Anterior cingulate cortex (tissue), 58 donors: ENCODE measurements at places on chromosomes 2 and 18.

GRCh38 chr2:168697668-168698121, 104.7 kb upstream of the NOSTRIN start:
- DNase-seq: no peak

DNA sequence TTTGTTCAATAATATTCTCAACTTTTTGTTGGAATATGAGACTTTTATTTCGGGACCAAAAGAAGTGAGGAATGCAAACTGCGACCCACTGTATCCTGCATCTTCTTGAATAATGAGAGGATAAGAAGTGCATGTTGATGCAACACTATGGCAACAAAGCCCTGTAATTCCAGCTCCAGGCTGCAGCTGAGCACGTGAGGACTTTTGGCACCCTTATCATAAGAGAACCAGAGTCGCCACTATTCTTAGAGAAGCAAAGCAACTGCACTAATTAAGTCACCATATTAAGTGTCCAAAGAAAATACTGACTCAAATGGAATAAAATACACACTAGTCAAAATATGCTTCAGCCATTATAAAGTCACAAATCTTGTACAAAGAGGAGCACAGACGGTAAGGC, 65.8 kb downstream of the FAM210A start:
- no peak for DNase-seq

- DNase-seq: no peak
Measured at GRCh38 chr2:86002375-86002774, 103.3 kb downstream of the POLR1A start.

- DNase-seq: no peak
Measured at GRCh38 chr2:168032091-168032490, 215.3 kb downstream of the STK39 start.

- DNase-seq: no peak
Measured at GRCh38 chr18:25648716-25649260, 296.8 kb upstream of the ZNF521 start.

DNA sequence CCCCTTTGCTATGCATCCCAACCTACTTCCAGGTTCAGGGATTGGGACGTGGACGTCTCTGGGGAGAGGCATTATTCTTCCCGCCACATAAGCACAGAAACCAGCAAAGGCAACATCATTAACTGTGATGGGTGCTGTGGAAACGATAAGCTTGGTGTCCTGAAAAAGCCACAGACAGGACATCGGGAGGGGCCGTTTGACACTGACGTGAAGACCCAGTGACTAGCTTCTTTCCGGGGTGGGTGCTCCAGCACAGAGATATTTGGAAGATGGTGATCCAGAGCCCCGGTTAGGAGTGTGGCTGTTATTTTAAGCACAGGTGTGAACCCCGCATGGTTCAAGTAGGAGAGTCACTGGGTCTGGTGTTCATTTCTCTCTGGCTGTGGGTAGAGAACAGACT, 163.8 kb upstream of the HDAC4 start:
- DNase-seq: no peak

GRCh38 chr2:201154615-201155399, 28.1 kb upstream of the CASP10 start:
- DNase-seq: no peak

- no peak for DNase-seq
Measured at GRCh38 chr2:6764968-6765723, 100.6 kb downstream of the CMPK2 start.

- DNase-seq: no peak
Measured at GRCh38 chr2:42153944-42154581, 15.1 kb upstream of the EML4 start.

DNA sequence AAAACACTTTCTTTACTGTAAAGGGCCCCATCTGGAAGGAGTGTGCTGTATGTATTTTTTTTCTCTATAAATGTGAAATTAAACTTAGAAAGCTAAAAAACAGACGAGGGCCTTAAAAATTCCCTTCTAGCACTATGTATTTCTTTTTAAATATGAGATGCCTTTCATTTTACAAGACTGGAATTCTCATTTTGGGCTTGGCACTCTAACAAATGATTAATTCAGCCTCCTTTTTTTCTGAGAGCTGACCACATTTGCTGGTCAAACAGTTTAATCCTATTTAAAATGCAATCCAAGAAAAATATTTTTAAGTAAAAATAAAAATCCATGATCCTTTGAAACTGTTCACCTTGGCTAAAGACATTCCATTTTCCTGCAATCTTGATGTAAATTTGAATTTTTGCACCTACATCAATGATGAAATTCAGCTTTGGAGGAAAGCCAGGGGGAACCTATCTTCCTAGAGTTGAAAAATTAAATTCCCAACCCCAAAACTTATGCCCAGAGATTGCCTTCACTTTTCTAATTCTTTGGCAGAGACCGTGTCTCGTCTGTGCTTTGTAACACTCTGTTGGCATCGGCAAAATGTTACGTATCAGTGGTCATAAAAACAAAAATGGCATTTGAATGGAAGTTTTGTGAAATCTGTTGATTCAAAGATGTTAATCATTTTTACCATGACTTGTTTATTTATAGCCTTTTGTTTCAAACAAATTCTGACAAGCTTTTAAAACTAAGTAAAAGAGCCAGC, 284.5 kb downstream of the ZNF521 start:
- no peak for DNase-seq

DNA sequence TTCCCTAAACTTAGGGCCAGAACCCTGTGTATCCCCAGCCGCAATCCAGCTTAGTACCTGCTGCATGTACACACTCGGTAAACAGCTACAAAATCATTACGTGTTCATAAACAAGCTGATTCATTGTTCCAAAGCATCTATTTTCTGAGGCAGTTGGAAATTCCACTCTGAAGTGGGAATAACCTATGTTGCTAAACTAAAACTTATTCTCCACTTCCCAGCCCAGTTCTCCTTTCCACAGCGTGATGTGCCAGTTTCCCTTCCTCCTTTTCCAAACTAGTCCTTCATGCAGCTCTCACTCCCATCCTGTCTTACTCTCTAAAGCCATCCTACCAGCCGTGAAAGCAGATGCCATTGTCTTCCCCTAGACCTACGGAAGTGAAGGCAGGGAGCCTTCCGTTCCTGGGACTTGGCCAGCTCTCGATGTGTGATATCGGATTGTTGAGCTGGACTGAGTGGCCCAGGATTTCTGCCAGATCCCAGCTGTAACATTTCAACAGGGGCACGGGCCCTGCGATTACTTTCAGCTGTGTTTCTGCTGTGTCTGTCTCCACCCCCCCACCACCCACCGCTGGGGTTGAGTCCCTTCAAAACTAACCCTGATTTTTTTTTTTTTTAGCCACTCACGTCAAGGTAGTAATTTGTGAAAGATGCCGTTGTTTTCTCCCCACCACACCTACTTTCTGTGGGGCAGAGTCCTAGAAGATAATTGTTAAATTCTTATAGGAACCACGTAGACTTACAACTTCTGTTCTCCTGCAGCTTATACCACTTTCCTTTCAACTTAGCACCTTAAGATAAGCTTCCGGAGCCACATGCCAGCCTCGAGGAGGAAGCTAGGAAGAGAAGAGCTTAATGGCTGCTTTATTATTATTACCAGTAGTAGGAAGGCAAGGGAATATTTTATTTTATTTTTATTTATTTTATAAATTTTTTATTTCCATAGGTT, 100.9 kb downstream of the CRIM1 start:
- no peak for DNase-seq

GRCh38 chr18:62554061-62554815, 31.4 kb downstream of the ZCCHC2 start:
- DNase-seq: no peak

DNA sequence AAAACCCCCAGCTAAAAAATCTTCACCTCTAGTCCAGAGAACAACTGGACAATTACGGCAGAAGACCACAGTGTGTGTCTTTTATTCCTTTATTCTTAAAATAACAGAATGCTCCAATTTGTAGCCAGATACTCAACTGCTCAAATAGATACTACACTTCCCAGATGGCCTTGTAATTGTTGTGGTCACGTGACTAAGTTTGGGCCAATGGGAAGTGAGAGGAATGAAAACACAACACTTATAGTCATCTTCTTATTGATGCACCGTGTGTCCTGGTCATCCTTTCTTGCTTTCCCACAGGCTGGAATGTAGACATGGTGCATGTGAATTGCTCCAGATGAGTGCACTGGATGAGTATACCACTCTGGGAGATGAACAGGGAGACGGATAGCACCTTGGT, 145.1 kb downstream of the CDC42EP3 start:
- DNase-seq: no peak

- DNase-seq: no peak
Measured at GRCh38 chr18:21040466-21040865, 71.1 kb downstream of the ROCK1 start.

DNA sequence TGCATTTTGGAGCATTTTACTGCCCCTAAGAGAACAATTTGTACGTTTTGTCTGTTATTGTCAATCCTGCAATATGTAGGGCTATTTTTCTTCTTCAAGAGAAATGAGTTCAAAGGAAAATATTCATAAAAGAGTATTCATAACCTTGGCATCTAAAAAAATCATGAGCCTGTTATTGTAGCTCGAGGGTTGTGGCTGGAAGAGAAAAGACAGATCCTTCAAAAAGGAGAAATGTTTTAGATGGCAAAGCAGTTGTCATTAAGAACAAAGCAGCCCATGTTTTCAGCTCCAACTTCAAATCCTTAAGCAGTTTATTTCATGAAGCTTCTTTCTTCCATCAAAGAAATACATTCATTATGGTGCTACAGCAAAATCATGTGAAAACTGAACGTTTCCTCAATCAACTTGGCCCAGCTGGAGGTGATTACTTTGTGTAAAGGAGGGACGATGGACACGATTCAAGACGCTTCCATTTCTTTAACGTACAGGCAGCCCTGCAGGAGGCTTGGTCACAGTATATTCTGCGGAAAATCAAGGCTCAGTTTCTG, 31.4 kb downstream of the QPCT start:
- DNase-seq: no peak

DNA sequence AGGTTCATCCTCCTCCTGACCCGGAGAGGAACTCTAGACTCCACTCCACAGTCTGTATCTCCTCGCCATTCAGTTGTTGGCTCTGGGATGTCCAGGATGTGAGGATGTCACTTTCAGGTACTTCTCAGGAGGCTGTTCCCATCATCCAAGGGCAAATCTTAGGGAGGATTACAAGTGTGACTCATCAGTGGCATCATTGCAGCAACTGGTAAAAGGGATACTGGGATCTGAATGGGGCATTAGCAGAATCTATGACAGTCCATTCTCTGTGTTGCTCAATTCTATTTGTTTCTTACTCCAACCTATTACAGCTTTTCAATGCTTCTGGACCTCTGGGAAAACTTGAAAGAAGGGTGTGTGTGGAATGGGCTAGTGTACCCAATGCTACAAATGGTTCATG, 81.5 kb upstream of the FN1 start:
- no peak for DNase-seq

DNA sequence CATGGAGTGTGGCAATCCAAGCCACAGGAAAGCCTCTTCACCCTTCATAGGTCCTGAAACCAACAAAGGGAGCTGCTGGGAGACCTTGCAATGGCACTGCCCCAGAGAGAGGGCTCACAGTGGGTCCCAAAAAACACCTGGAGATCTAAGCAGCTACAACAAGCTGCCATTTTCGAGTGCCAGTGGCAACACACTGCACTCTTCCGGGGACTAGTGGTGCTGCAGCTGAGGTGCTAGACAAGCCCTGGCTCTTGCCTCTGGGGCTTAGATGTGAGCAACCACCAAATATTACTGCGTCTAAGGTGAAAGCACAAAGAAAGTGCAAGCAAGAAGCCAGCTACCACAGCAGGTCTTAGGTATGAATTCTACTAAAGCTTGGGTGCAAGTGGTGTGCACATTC, 192.9 kb downstream of the NOL4 start:
- no peak for DNase-seq

GRCh38 chr2:55459279-55459678, 39.6 kb upstream of the CCDC88A start:
- no peak for DNase-seq

DNA sequence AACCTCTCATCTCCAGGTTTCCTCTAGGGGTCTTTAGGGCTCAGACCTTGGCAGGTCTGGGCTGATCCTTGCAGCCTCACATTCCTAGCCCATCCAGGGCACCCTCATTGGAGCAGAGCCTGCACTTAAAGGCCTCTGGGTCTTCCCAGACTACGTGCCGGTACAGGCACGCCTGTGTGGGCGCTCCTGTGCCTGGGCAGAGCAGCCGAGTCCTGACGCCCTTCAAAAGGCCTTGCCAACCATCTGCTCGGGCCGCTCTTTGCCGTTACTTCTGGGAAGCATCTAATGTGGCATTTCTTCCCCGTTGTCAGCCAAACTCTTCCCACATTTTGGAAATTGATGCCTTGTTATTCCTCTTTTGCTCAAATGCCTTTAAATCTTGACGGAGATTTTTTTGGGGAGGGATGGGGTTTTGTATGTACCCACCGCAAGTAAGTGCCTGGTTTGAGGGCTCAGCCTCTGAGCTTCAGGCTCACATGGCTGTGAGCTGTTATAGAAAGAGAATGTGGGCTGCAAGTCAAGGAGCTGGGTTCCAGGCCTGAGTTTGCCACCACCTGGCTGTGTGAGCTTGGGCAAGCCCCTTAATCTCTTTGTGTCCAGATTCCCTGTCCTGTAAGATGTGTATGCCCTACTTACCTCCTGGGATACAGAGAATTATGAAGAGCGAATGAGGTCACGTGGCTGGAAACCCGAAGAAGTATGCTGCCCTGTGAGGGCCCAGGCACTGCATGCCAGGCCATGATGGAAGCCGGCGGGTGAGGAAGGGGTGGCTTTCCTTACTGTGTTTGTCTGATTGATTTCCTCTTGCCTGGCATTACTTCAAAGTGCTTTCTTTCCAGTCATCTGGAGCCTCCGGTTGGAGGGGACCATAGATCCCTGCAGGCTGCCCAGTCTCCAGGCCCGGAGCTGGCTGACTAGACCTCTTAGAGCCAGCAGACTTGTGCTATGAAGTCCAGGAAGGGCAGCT, 20.6 kb downstream of the EHD3 start:
- DNase-seq: no peak

- DNase-seq: no peak
Measured at GRCh38 chr2:48471048-48471474, 58.9 kb upstream of the STON1 start.

- no peak for DNase-seq
Measured at GRCh38 chr2:31577143-31577542, 3.6 kb downstream of the SRD5A2 start.

GRCh38 chr2:161036926-161037325, 123.3 kb upstream of the TANK start:
- no peak for DNase-seq

DNA sequence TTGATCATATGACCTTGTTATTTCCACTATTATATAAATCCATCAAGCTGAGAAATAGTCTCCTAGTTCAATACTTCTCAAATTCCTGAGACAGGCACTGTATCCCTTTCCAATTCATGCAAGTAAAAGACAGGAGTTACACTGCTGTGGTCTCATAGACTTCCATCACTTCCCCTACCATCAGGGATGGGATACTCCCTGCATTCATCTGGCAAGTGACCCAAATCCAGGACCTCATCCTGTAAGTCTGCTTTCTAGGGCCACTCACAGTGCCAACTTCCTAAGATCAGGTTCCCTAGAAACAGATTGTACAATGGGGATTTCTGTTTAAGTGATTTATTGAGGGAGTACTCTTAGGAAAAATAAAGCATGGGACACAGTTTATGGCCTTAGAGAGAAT, 424.0 kb upstream of the CDH7 start:
- no peak for DNase-seq

GRCh38 chr18:6004683-6005082, 109.4 kb upstream of the TMEM200C start:
- DNase-seq: no peak
